Large intestine (tissue), 12 donors: ENCODE measurements at places on chromosomes 3 and 15. TPM values are rescaled to one million over a fixed set of nuclear protein-coding genes. Genes with fewer than 3 reads are reported as not detected.

The CCR9 gene
- polyA plus RNA-seq, result 1.0 TPM

The CLDN16 gene
- 0.15 TPM for polyA plus RNA-seq

The PIGZ gene
- polyA plus RNA-seq, result 56.8 TPM

The SSUH2 gene
- 38.7 TPM for polyA plus RNA-seq

The MCTP2 gene
- polyA plus RNA-seq, result 18.7 TPM

The OSBPL10 gene
- 12.4 TPM for polyA plus RNA-seq

The DUOX1 gene
- 2.6 TPM for polyA plus RNA-seq
